Tongue (tissue), 3 donors: ENCODE measurements at places on chromosomes 7 and 10. TPM values are rescaled to one million over a fixed set of nuclear protein-coding genes. Genes with fewer than 3 reads are reported as not detected.

GRCh38 chr7:81244224-81244623 is 325.4 kb upstream of the SEMA3C start:
- DNase-seq: peak; percentile 62

- DNase-seq: no peak
Measured at GRCh38 chr7:142790056-142790455, 19.3 kb downstream of the PRSS2 start.

PLEKHA8 gene
- total RNA-seq: 14.4 TPM

SDK1 gene
- 9.9 TPM for total RNA-seq

MOGAT3 gene
- not detected for total RNA-seq

SPDYE11 gene
- total RNA-seq: not detected

MMRN2 gene
- total RNA-seq: 53.6 TPM

SMIM30 gene
- total RNA-seq: 65.2 TPM
